CMK (cell line): ENCODE measurements at places on chromosomes 3 and 15.

- DNase-seq, result no peak
Observed at GRCh38 chr3:185744997-185745843, 79.6 kb downstream of the IGF2BP2 start.

GRCh38 chr3:175329373-175329772 is 470.2 kb downstream of the NAALADL2 start:
- DNase-seq, result no peak

DNA sequence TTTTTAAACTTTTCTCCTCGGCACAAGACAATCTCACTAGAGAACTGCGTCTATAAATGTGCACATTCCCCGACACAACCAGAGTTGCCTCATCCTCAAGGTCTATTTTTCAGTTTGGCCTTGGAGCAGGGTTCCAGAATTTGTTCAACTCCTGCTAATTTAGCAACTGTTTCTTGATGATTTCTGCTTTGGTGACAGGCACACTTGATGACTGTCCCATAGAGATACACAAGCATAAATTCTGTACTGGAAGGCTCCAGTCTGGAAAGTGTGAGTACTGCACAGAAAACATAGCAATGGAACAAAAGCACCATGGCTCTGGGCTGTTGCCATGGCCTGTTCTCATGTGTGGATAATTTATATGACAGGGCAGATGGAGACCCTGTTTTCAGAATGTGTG is 379.6 kb upstream of the PDZRN3 start:
- no peak for DNase-seq

- no peak for DNase-seq
Observed at GRCh38 chr3:180707896-180708295, 28.6 kb upstream of the CCDC39 start.

DNA sequence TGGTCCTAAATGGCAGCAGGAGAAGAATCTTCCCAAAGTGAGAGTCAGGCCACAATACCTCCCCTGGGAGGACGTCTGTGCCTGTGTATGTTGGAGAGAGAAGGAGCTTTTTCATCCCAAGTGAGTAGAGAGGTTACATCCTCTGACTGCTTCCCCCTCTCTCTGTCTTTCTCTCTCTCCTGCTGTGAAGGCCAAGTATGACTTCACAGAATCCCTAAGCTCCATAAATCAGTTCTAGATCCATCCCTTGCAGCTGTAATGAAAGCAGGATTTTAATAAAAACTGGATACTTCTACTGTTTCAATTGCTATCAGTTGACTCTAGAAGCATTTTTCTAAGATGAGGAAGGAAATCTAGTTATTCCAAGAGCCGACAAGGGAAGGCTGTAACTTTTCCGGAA is 389.1 kb upstream of the PROK2 start:
- no peak for DNase-seq

- DNase-seq, result no peak
Observed at GRCh38 chr15:91264651-91265351, 164.7 kb downstream of the SV2B start.

DNA sequence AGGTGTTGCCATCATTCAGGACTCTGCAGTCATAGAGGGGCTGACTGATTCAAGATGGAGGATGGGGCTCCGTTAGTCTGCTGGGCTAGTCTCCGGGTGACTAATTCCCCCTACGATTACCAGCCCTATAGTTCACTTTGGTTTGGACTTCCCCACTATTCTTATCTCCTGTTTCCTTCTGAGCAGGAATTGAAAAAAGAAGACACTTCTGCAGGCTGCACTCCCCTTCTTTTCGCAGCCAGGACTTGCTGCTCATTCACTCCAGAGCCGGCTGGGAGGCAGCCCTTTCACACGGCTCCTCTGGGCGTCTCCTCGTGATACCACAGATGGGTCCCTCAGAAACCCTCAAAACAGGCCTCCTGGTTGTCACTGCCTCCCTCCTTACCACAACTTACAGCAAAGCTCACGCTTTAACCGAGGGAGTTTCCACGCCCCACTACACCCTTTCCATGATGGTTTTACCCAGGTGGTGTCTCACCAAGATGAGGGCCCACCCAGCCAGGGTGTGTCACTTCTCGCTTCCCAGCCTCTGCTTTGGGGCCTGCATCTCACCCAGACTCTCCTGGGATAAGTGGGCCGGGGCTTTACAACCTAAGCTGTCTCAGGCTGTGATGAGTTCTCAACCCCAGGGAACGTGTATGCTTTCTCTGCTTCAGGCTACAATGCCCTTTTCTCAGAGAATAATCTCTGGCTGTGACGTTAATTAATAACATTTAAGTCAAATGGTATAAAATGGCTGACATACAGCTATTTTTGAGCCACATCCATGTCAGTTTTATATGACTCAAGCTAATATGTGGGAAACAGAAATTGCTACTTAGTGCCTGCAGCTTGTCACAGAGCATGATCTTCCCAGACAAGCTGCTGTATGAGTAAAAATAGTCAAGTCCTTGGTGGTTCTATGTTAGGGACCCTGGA is 11.9 kb downstream of the CX3CR1 start:
- DNase-seq, result peak; percentile 67

- DNase-seq, result no peak
Observed at GRCh38 chr15:40769274-40770146, at the start of gene C15orf62. Gene C15orf62, plus strand, starts transcription at chr15:40769980. Its CDS starts 516 bp downstream, at chr15:40770496.

GRCh38 chr15:85350395-85350794 is 30.0 kb upstream of the AKAP13 start:
- DNase-seq, result no peak

GRCh38 chr15:74320352-74321247 is 46.8 kb downstream of the CYP11A1 start:
- DNase-seq, result no peak

DNA sequence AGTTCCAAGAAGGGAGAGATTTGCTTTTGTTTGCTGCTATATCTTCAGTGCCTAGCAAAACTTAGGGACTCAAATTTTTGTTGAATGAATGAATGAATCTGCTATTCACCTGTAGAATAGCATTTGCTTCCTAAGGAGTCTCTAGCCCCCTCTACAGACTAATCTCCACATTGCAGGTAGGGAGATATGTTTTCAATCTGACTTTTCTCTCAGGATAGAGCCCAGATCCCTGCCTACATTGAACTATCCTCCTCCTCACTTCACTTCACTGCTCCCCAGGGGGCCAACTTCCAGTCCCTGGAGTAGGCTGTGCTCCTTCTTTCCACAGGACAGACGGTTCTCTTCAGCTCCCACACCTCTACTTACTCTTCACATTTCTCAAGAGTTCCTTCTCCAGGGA is 81.9 kb upstream of the PTX3 start:
- no peak for DNase-seq

- DNase-seq, result no peak
Observed at GRCh38 chr3:158836312-158836711, 34.5 kb downstream of the MFSD1 start.
